DMS79 treated with DMSO at 0.1 percent for 48 hours (cell line): ENCODE measurements at places on chromosomes 16 and 17.

DNA sequence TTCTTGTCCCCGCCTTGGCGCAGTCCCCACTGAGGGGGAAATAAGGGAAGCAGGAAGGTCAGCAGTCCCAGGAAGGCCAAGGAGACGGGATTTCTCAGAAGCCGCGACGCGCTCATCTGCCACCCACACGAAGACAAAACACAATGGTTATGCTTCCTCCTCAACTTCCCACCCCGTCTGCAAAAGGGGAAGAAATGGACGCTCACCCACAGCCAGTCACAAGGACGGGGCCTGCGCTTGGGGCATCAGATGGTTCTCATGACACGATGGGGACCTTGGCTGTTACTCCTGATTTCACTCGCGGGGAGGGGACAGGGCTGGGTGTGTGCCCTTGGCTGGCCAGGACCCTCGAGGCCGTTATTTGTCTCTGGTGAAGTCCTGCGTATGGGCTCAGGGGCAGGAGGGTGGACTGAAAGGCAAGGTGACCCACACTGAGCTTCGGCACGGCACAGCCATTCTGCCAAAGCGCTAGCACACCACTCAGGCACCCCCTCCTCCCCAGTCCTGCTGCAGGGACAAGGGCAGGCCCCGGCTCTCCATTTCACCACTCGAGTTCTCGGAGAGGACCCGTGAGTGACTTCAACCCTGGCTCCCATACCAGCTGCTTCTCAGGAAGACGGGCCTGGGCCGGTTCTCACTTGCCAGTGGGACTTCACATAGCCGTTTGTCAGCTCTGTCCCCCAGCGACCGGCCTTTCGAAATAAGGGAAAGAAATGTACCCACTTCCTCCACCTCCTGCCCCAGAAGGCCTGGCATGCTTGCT is 84.5 kb downstream of the ABR start:
- DNase-seq, result no peak

- DNase-seq, result no peak
Observed at GRCh38 chr16:89552329-89552728, 8.2 kb upstream of the RPL13 start.

DNA sequence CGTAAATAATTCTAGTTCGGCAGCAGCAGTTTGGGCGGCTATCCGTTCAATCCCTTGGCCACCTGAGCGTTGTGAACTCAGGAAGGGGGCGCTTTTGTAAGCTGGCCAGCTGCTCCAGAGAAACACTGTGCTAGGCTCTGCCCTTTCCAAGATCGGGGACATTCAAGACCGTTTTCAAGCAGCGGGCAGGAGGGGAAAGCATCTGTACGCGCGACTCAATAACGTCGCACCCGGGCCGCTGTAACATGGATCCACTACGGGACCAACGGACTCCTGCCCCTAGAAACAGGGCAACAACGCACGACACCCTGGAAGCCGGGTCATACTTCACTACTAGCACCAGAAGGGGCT is 463 bp downstream of the TOP2A start:
- DNase-seq, result peak; percentile 42

GRCh38 chr16:15031586-15031985 is 24.3 kb downstream of the NTAN1 start:
- DNase-seq, result no peak

- DNase-seq, result no peak
Observed at GRCh38 chr16:81583893-81584631, 139.5 kb downstream of the CMIP start.

GRCh38 chr17:49234509-49235080 is 4.0 kb upstream of the PHOSPHO1 start:
- DNase-seq, result no peak

- no peak for DNase-seq
Observed at GRCh38 chr17:2406903-2407790, 6.3 kb upstream of the MNT start.

GRCh38 chr16:73546341-73546845 is 498.5 kb upstream of the ZFHX3 start:
- DNase-seq, result no peak

DNA sequence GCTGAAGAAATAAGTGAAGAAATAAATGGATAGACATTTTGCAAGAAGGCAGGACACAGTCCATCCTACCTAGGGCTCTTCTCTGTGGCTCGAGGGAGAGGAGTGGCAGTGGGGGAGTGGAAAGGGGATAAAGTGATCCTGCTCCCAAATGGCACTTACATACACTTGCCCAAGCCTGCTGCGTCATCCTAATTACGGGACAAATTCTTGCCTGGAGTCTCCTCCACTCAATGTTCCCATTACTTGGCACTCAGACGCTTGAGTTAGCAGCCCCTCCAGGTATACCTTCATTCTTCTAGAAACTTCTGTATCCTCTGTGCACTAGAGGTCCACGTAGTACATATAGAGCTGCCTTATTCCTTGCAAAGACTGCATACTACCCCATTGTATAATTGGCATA is 15.7 kb upstream of the MAP3K14 start:
- DNase-seq, result no peak

DNA sequence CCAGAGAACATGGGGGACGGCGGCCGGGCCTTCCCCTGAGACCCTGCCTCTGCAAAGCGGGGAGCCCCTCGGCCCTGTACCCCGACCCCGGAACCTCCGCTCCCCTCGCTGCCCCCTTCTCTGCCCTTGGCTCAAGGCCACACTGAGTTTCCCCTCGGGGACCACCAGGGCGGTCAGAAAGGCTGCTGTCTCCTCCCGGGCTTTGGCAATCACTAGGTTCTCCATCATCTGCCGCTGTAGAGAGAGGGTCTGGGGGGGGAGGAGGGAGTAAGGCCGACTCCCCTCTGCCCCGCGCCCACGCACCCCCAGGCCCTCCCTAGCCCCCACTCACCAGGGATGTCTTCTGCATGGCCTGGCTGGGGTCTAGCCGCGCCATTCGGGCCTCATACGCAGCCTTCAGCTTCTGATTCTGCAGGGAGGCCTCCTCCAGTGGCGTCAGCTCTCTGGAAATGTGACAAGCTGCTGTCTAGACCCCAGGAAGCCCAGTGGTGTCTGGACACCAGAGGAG is 8.4 kb downstream of the VPS9D1 start:
- no peak for DNase-seq

DNA sequence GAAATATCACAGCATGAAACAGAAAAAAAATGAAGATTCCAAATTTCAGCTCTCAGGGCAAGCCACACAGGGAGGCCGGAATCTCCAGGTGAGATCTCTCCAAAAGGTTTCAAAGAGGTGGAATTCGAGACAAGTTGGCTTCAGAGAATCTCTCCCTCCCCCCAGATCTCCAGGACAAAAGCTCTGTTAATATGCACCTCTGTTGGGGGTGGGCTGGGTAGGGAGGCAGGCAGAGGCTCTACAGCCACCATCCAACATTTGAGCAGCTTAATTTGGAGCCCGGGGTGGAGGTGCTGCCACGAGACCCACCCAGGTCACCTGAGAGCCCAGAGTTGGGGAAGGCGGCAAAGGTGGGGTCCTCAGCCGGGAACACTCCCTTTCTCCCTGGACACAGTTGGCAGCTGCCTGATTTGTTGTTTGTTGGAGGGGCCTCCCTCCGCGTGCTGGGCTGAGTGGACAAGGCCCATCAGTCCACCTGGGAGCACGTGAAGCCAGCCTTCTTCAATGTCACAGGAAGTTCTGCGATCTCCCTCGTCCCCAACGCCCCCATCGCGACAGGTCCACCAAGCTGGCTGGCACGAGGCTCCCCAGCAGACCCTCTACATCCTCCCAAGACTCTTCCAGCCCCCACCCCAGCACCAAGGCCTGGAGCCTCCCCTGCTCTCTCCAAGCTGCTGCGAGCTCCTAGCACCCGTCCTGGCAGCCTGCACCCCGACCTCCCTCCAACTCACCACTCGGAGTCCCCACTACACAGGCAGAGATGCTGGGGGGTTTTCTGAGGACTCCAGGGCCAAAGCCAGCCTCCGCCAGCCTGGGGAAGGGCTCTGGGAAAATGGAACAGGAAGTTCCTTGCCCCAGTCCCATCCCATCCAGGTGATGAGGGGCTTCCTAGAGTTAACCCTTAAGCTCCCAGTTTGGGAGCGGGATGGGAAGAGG is at the start of gene ZSCAN10:
Gene ZSCAN10 (minus strand): TSS at position 836 of the 936 bp plus-strand sequence. CDS start 6,357 bp downstream, outside the sequence.
- DNase-seq, result no peak

- DNase-seq, result no peak
Observed at GRCh38 chr16:82857693-82858365, 231.1 kb downstream of the CDH13 start.
